B cell (primary cell): ENCODE measurements at places on chromosomes 6 and 20.

DNA sequence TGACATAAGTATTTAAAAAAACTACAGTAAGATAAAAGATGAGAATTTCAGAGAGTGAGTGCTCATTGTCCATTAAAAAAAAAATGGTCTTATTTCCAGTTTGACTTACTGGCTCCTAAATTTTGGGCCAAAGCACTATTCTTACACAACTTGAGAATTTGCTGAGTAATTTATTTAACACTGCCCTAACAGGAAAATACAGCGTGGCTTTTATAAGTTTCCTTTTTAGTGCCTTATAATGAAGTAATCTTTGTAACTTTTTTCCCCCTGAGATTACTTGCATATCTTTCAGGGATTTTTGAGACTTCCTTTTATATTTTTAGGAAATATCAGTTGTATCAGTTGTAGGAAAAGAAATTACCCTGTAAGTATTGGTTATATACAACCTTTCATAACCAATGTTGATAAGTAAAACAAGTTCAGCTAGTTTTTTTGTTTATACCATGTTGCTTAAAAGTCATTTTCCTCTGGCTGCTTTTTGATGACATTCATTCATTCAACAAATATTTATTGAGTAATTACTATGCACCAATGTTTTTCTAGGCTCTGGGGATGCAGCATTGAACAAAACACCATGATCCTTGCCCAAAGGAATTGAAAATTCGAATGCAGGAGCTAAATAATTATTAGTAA lies 106.4 kb upstream of the SGK1 start:
- H3K4me1 ChIP-seq = no peaks in the 10 kb centered on the region
- no peaks in the 10 kb centered on the region for H3K36me3 ChIP-seq
- no peak for DNase-seq
- H3K4me3 ChIP-seq = no peak overlapping the region
- H3K27ac ChIP-seq = no peak overlapping the region

- DNase-seq = no peak
- H3K27ac ChIP-seq = no peak overlapping the region
- no peaks in the 10 kb centered on the region for H3K4me1 ChIP-seq
- H3K27me3 ChIP-seq = no peaks in the 10 kb centered on the region
- no peaks in the 10 kb centered on the region for H3K36me3 ChIP-seq
Measured at GRCh38 chr6:43876602-43877001, 106.6 kb downstream of the VEGFA start.

DNA sequence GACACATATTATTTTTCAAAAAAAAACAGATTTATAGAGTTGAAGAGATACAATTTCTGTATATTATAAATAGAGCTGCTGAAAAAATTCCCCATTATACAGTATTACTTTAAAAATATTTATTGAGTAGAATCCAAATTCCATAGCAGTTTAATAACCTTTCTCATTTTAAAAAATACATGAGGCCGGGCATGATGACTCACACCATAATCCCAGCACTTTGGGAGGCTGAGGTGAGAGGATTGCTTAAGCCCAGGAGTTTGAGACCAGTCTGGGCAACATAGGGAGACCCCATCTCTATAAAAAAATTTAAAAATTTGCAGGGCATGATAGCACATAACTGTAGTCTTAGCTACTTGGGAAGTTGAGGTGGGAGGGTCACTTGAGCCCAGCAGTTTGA lies 13.0 kb downstream of the ATRN start:
- H3K4me3 ChIP-seq = no peak overlapping the region
- no peaks in the 10 kb centered on the region for H3K4me1 ChIP-seq
- H3K27ac ChIP-seq = no peak overlapping the region
- no peaks in the 10 kb centered on the region for H3K27me3 ChIP-seq

GRCh38 chr20:56859039-56859800 lies 230.1 kb downstream of the TFAP2C start:
- no peaks in the 10 kb centered on the region for H3K27me3 ChIP-seq
- H3K36me3 ChIP-seq = no peaks in the 10 kb centered on the region
- no peak for DNase-seq
- no peaks in the 10 kb centered on the region for H3K4me1 ChIP-seq
- H3K4me3 ChIP-seq = no peak overlapping the region
- no peak overlapping the region for H3K27ac ChIP-seq

GRCh38 chr6:35280903-35281302 lies 16.7 kb upstream of the DEF6 start:
- H3K4me3 ChIP-seq = no peak overlapping the region
- H3K36me3 ChIP-seq = peaks cover 56% of the 10 kb centered on the region
- H3K27ac ChIP-seq = no peak overlapping the region
- DNase-seq = no peak
- no peaks in the 10 kb centered on the region for H3K4me1 ChIP-seq
- no peaks in the 10 kb centered on the region for H3K27me3 ChIP-seq

- H3K4me3 ChIP-seq = no peak overlapping the region
- H3K36me3 ChIP-seq = no peaks in the 10 kb centered on the region
- H3K27ac ChIP-seq = no peak overlapping the region
Measured at GRCh38 chr6:132060591-132060990, 109.4 kb upstream of the CCN2 start.

- peaks cover 15% of the 10 kb centered on the region for H3K27me3 ChIP-seq
- no peaks in the 10 kb centered on the region for H3K36me3 ChIP-seq
- H3K4me3 ChIP-seq = no peak overlapping the region
- DNase-seq = peak; percentile 14
- H3K4me1 ChIP-seq = no peaks in the 10 kb centered on the region
Measured at GRCh38 chr6:39088331-39088730, 26.7 kb downstream of the SAYSD1 start.

- H3K4me3 ChIP-seq = no peak overlapping the region
- no peak for DNase-seq
Measured at GRCh38 chr6:107079429-107079828, 35.9 kb downstream of the BEND3 start.
